ENCODE measurements at places on chromosomes 16 and 17. TPM values are rescaled to one million over a fixed set of nuclear protein-coding genes. Genes with fewer than 3 reads are reported as not detected.
A peak's percentile ranks its signal among the peaks of the same experiment; 100 is the strongest.

Gene TBC1D3B
- 9.9 TPM for total RNA-seq

Gene ERBB2
- total RNA-seq: 4.7 TPM

Gene KCNG4
- not detected for total RNA-seq

GRCh38 chr16:81212830-81213465, 25.5 kb upstream of the BCO1 start:
- H3K27ac ChIP-seq: no peak overlapping the region
- no peaks in the 10 kb centered on the region for H3K36me3 ChIP-seq
- peaks cover 20% of the 10 kb centered on the region for H3K27me3 ChIP-seq
- DNase-seq: no peak

Gene JPH3
- total RNA-seq: not detected

Gene TMC8
- 251 TPM for total RNA-seq

- no peak overlapping the region for H3K27ac ChIP-seq
- no peaks in the 10 kb centered on the region for H3K4me1 ChIP-seq
- DNase-seq: no peak
- peaks cover 56% of the 10 kb centered on the region for H3K36me3 ChIP-seq
- H3K4me3 ChIP-seq: no peak overlapping the region
- no peaks in the 10 kb centered on the region for H3K27me3 ChIP-seq
Observed at GRCh38 chr16:57430955-57431354, 16.2 kb downstream of the CIAPIN1 start.

DNA sequence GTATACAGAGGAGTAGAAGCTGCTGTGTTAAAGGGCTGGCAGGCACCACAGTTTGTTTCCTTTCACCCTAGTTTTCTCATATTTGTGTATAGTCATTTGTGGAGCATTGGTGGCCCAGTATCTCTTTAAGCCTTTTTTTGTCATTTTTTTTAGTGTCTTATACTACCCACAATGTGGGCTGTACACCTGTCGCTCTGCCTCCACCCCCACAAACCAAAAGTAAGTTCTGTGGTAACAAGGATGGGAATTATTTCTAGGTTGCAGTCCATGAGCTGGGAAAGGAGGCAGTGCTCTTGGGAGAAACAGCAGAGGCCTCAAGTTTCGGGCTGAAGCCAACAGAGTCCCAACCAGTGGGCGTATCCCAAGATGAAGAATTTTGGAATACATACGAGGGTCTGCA, 6.2 kb downstream of the ZNF75A start:
- no peak for DNase-seq
- H3K27me3 ChIP-seq: no peaks in the 10 kb centered on the region
- H3K4me3 ChIP-seq: no peak overlapping the region
- peaks cover 97% of the 10 kb centered on the region for H3K36me3 ChIP-seq

Gene TAT
- not detected for total RNA-seq

- no peak for DNase-seq
- no peak overlapping the region for H3K27ac ChIP-seq
- peaks cover 10% of the 10 kb centered on the region for H3K36me3 ChIP-seq
- no peaks in the 10 kb centered on the region for H3K27me3 ChIP-seq
- H3K4me1 ChIP-seq: peaks cover 55% of the 10 kb centered on the region
- no peak overlapping the region for H3K4me3 ChIP-seq
Observed at GRCh38 chr17:75350029-75350428, 55.4 kb downstream of the GRB2 start.

Gene MT1G
- 2.8 TPM for total RNA-seq

Gene CCL17
- total RNA-seq: 0.59 TPM

DNA sequence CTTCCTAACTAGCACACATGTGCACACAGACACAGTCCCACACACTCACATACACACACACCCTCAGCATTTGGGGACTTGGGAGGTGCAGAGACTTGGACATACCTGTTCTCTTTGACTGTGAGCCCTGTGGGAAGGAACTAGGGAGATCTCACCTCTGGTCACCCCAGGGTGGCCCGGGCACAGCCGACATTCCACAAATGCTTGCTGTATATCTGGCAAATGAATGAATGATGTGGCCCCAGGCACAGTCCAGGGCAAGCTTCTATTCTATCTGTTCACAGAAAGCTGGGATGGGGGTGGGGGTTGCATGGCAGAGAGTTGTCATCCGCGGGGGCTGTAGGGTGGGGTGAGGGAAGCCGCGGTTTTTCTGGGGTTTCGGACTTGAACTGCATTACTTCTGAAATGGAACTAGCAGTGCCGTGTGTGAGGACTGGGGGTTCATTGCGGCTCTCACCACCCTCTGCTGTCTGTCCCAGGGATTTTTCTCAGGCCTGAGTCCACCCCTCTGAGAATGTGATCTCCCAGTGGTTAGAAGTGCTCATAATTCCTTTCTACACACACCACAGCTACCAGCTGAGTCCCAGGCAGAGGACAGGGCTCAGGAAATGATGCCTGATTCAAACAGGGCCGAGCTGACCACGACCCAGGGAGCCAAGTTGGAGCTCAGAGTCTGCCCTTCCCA, 3.3 kb upstream of the RIPOR1 start:
- no peak overlapping the region for H3K27ac ChIP-seq
- no peak for DNase-seq
- no peaks in the 10 kb centered on the region for H3K36me3 ChIP-seq
- peaks cover 29% of the 10 kb centered on the region for H3K27me3 ChIP-seq

GRCh38 chr17:71741836-71742235, 379.0 kb upstream of the SOX9 start:
- H3K4me1 ChIP-seq: no peaks in the 10 kb centered on the region
- DNase-seq: no peak
- H3K4me3 ChIP-seq: no peak overlapping the region
- no peak overlapping the region for H3K27ac ChIP-seq

GRCh38 chr16:83113317-83113716, 486.5 kb downstream of the CDH13 start:
- no peak overlapping the region for H3K4me3 ChIP-seq
- H3K36me3 ChIP-seq: no peaks in the 10 kb centered on the region
- no peaks in the 10 kb centered on the region for H3K4me1 ChIP-seq
- DNase-seq: no peak
- no peaks in the 10 kb centered on the region for H3K27me3 ChIP-seq

- DNase-seq: no peak
- H3K4me1 ChIP-seq: peaks cover 8% of the 10 kb centered on the region
- no peak overlapping the region for H3K4me3 ChIP-seq
- H3K36me3 ChIP-seq: peaks cover 38% of the 10 kb centered on the region
- no peaks in the 10 kb centered on the region for H3K27me3 ChIP-seq
Observed at GRCh38 chr16:11880007-11880406, 28.7 kb upstream of the RSL1D1 start.

Gene LRRC46
- total RNA-seq: 0.14 TPM

Gene ABCC3
- not detected for total RNA-seq

Gene ACSM2A
- not detected for total RNA-seq

DNA sequence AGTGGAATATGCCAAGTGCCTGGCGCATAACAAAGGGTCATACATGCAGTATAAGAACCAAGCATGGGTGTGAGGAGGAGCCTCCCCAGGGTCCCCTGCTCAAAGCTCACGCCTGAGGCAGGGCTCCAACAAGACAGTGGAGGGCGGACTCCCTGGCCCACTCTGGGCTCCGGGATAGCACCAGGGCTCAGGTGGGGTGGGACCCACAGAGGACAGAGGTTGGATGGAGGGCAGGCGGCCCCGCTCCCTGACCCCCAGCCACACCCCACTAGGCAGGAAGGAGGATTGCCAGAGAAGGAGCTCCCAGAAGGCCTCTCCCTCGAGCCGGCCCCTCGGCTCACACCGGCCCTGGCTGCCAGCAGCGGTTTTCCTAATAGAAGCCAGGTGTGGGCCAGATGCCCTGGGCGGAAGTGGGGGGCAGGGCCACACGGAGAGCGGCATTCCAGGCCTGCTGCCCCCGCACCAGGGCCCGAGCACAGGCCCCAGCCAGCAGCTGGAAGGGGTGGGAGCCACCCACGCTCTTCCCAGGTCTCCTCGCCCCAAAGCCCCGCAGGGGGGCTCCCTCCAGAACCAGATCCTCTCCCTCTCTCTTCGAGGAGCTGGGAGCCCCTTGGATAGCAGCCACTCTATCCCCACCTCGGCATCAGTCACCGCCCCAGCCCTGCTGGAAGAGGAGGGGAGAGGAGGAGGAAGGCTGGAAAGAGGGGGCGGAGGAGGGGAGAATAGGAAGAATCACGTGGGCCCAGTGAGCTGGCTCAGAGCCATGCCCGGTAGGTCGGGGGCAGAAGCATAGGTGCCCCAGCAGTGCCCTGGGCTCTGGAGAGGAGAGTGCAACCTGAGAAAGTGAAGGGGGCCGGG, 21.0 kb downstream of the VASN start:
- H3K4me1 ChIP-seq: peaks cover 3% of the 10 kb centered on the region
- no peak overlapping the region for H3K27ac ChIP-seq
- no peak overlapping the region for H3K4me3 ChIP-seq
- DNase-seq: no peak
- H3K36me3 ChIP-seq: peaks cover 22% of the 10 kb centered on the region
- no peaks in the 10 kb centered on the region for H3K27me3 ChIP-seq

GRCh38 chr16:68514511-68514910, 24.6 kb upstream of the ZFP90 start:
- H3K4me1 ChIP-seq: peaks cover 10% of the 10 kb centered on the region
- no peak overlapping the region for H3K27ac ChIP-seq
- H3K36me3 ChIP-seq: no peaks in the 10 kb centered on the region

GRCh38 chr17:40287159-40287493, 553 bp upstream of the CDC6 start:
- H3K27me3 ChIP-seq: no peaks in the 10 kb centered on the region
- DNase-seq: no peak
- peaks cover 62% of the 10 kb centered on the region for H3K4me1 ChIP-seq
- H3K4me3 ChIP-seq: peak overlapping the region; percentile 99

DNA sequence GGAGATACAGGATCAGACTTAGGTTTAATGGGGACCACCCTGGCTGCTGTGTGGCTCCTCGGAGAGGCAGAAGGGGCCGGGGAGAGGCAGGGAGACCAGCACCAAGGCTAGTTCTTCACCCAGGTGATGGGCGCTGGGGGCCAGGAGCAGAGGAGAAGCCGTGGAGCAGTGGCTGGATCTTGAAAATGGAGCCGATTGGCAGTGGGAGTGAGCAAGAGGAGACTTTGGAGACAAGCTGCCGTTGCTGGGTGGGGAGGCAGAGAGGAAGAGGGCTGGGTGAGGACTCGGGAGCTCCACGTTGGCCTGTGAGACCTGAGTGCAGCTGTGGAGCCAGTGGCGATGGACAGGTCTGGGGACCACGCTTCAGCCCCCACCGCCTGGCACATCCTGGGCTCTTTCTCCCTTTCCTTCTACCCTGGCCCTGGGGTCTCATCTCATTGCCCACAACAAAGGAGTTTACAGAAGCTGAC, 9.0 kb downstream of the RAB11FIP4 start:
- no peak overlapping the region for H3K4me3 ChIP-seq
- H3K27me3 ChIP-seq: peaks cover 7% of the 10 kb centered on the region
- no peaks in the 10 kb centered on the region for H3K4me1 ChIP-seq
- H3K27ac ChIP-seq: no peak overlapping the region

Gene IL34
- not detected for total RNA-seq

Gene TBC1D3L
- 13.4 TPM for total RNA-seq

GRCh38 chr16:78499399-78499798, 399.9 kb downstream of the WWOX start:
- H3K4me3 ChIP-seq: no peak overlapping the region
- H3K4me1 ChIP-seq: no peaks in the 10 kb centered on the region
- H3K27ac ChIP-seq: no peak overlapping the region
- H3K27me3 ChIP-seq: no peaks in the 10 kb centered on the region
- H3K36me3 ChIP-seq: no peaks in the 10 kb centered on the region

Gene TPSD1
- total RNA-seq: not detected

GRCh38 chr17:19332371-19333131, 30.0 kb downstream of the B9D1 start:
- no peaks in the 10 kb centered on the region for H3K27me3 ChIP-seq
- no peak overlapping the region for H3K4me3 ChIP-seq
- H3K27ac ChIP-seq: no peak overlapping the region
- no peak for DNase-seq

DNA sequence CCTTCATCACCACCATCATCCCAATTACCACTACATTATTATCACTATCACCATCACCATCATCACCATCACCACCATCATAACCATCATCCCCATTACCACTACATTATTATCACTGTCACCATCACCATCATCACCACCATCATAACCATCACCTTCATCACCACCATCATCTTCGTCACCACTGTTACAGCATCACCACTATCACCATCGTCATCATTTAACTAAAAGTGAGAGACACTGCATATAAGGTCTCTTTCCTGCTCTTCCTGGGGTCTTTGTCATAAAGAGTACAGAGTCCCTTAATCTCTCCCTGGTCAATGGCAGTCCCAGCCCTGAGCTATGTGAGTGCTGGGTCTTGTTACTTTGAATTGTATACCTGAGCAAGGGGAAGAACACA, 133.5 kb downstream of the CMIP start:
- no peaks in the 10 kb centered on the region for H3K36me3 ChIP-seq
- no peaks in the 10 kb centered on the region for H3K27me3 ChIP-seq
- H3K4me3 ChIP-seq: no peak overlapping the region
- no peaks in the 10 kb centered on the region for H3K4me1 ChIP-seq

DNA sequence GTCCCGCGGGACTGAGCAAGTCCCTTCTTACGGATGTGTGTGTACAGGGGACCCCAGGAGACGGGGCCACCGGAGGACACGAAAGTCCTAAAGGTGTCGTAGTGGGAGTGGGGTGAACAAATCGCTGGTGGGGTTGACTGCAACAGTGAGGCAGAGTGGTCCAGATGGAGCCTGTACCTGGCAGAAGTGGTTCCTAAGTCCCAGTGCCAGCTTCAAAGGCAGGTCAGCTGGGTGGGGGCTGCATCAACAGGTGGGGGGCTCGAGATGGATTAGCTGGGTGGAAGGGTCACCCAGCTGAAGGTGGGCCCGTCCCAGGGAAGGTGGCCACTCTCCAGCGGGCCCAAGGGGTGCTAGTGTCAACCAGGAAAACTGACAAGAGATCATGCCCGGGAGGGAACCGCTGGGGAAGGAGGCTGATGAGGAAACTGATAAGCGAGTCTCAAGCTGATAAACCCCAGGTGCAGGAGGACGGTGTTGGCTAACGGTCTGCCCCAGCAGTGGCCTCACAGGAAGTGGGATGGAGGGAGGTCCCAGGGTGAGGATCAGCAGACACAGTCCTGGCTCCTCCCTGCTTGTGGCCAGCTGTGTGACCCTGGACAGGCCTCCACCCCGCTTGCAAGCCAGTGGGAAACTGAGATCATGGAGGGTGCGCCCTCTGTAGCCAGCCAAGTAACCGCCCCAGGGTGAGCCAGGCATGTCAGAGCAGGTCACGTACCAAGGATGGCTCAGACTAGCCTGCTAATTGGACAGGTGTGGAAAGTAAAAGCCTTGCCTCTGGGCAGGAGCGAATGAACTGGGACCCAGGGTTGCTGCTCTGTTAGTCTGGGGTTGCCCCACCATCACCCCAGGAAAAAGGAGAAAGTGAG, 1.0 kb downstream of the ORAI3 start:
- H3K4me1 ChIP-seq: peaks cover 26% of the 10 kb centered on the region
- H3K36me3 ChIP-seq: peaks cover 5% of the 10 kb centered on the region
- peak; percentile 78 for DNase-seq
- peak overlapping the region; percentile 83 for H3K4me3 ChIP-seq
- H3K27me3 ChIP-seq: no peaks in the 10 kb centered on the region
- peak overlapping the region; percentile 89 for H3K27ac ChIP-seq

Measured in activated CD8-positive, alpha-beta memory T cell treated with anti-CD3 and anti-CD28 coated beads, Interleukin-2, amount 10 ng/mL, durations not matched to agents 7 days and 5 days (primary cell).